ENCODE measurements at places on chromosomes 3 and 15.

GRCh38 chr3:195416795-195417194, 26.0 kb downstream of the ACAP2 start:
- no peak for DNase-seq

- no peak for DNase-seq
Observed at GRCh38 chr15:68305420-68305871, 27.9 kb downstream of the FEM1B start.

DNA sequence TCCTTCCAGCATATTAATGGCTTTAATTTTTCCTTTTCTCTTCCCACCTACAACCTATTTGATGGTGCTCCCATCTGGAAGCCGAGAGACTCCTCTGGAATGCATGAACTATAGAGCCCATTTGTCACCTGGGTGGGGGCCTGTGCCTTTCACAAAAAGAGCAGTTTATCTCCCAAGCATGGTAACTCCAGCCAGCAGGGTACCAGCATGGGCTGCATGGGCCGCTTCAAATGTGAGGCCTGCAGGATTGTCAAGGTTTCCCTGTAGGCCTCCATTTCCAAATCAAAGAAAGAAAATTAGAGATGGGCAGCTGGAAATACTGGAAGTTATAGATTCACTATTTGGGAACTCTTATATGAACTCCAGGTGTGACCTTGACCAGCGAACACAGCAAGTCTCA, 50.7 kb upstream of the SKOR1 start:
- no peak for DNase-seq

DNA sequence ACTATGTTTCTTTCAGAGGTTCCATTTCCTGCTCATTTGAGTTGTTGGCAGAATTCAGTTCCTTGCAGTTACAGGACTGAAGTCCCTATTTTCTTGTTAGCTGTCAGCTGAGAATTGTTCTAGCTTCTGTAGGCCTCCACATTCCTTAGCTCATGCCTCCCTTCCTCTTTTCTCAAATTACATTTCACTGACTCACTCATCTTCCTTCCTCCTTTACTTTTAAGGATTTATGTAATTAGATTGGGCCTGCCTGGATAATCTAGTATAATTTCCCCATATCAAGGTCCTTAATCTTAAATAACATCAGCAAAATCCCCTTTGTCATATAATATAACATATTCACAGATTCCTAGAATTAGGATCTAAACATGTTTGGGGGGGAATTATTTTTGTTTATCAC, 40.6 kb upstream of the RBMS3 start:
- no peak for DNase-seq

GRCh38 chr15:42069025-42069424, 25.3 kb downstream of the PLA2G4D start:
- DNase-seq = no peak

- no peak for DNase-seq
Observed at GRCh38 chr3:144923046-144923775, 951.6 kb downstream of the DIPK2A start.

DNA sequence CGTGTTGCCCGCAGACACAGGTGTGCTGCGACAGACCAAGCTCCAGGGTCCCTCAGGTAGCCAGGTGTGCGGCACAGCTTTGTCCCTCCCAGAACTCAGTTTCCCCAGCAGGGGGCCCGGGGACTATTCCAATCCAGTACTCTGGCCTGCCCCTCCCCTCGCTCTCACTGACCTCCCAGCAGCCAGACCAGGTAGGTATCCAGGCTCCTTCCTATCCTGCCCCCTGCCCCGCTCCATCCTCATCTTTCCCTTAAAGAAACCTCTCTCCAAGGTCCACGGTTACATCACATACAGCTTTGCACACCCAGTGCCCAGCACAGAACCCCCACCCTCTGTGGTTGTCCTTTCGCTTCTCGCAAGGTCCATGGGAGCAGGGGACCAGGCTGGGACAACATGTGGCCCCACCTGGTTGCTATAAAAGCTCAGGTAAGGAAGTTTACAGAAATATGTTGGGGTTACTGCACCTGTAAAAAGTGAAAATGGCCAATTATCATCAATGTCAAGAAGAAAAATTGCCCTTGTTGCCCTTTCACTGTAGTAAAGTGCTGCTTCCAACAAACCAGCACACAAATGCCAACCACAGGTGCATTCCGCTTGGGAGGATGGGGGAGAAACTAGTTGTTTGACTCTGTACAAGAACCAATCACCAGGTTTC, 7.3 kb upstream of the CYP11A1 start:
- DNase-seq = no peak

DNA sequence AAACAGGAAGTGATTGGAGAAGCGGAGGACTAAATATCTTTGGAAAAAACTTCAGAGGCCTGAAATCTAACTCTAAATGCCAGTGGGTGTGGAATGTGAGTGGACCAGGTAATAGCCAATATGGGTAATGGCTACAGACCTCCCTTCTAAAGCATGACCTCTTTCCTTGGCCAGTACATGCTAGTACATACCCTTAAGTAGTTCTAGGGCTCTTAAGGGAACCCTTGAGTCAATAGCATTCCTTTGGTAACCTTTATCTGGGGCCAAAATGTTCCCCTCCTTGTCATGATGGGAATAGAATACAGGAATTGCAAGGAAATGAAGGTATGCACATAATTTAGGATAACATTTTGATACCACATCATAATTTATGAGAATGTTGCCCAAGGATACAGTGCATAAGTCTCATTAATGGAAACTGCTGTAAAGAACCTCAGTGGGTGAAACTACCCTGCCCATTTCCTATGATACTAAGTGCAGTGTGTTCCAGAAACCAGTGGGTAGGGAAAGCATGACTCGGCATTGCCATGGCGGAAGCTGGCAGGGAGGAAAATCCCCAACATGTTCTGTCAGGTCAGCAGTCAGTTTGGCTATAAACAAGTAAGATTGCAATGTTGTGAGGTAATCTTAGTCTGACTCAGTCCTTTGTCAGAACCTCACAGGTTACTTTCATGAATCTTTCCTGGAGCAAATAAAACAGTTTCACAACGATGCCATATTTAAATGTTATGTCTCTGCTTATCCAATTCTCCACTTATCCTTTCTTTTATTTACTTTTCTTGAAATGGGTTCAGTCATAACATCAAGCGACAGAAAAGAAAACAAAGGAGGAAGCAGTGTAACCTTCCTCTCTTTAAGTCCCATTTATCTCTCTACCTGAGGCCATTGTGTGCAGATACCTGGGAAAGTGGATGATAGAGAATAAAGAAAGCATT, 23.5 kb upstream of the RAP2B start:
- no peak for DNase-seq

DNA sequence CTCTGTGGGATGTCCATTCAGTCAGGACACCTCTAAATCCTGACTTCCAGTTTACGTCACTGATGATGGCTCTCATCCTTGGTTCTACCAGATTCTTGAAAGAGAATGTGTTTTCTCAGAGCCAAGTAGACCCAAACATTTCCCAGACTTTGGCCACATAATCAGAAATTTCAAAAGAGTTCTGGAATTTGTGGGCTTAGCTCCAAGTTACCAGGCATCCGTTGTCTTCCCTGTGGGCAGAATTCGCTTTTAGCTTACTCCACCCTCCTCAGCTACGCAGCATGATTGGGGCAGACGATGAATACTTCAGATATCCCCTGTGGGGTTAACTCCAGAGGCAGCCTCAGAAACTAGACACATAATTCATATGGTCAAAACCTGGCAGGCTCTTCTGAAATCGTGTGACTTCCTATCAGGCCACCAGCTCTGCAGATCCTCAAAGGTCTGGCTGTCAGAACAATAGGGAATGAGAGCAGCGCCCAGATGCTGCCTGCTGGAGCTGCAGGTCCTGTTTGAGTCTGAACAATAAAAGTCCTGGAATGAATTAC, 30.6 kb downstream of the CRTC3 start:
- DNase-seq = no peak

DNA sequence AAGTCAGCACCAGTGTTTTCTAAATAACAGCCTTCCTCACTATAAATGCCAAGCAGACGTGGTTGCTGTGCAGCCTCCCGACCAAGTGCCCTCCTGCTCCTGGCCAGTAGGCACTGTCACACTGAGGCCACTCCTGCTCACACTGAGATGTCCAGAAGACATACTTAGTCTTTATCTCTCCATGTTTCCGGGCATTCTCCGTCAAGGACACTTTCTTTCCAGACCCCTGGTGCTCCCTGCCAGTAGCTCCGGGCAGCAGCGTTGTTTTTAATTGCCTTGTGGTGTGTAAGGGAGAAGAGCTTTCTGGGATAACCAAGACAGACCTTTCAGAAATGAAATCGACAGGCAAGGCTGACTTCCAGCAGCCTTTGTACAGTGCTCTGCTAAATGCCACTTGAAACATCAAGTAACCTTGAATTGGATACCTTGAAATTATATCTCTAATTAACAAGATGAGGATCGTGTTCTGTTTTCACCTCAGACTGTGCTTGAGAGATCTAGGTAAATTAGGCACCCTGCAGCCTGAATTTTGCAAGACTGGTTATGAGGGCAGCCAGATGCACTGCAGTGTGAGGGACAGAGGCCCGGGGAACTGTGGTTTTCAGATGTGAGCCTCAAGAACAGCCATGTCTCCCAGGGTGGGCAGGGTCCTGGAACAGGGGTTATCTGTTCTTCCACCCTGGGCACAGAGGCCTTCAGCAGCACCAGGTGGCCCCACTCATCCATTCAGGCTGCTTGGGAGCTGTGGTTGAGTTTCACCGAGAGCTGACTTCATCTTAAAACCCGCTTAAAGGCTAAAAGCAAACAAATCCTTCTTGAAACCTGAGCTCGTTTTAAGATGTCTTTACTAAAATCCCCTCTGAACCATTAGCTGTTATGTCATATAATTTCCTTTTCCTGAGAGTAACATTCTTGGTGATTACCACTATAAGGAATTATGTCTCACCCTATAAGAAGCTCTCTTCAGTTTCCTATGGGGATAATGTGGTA, 105.5 kb upstream of the IL12A start:
- no peak for DNase-seq

DNA sequence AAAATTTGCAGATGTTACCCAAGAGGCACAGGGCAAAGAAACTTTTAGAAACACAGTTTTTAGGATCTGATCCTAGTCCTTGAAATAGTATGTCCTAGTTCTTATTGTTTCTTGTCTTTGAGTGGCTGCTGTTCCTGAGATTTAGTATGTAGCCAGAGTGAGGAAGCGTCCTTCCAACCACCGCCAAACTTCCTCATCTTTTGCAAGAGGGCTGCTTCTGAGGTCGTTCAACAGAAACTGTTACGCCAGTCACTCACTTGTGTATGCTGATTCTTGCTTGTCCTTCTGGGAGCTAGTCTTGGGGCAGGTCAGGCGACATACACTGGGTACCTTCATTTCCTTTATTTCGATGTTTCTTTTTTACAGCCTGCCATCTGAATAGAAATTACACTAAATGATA, 577.3 kb upstream of the ZNF717 start:
- no peak for DNase-seq

DNA sequence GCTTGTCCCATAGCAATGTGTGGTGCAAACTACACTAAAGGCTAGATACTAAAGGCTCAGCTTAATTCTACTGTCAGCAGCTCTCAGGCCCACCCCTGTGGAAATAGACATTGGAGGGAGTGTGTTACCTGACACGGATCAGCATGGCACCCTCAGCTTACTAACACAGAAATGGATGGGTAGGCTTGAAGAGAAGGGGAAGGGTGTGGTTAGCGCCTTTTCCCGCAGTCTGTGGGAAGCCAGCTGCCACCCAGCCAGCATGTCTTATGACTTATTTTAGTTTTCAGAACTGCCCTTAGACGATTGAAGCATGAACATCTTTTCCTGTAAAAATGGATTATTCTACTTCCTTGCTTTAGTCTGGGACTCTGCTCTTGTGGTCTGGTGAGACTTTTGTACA, 25.8 kb upstream of the ADPGK start:
- DNase-seq = no peak

DNA sequence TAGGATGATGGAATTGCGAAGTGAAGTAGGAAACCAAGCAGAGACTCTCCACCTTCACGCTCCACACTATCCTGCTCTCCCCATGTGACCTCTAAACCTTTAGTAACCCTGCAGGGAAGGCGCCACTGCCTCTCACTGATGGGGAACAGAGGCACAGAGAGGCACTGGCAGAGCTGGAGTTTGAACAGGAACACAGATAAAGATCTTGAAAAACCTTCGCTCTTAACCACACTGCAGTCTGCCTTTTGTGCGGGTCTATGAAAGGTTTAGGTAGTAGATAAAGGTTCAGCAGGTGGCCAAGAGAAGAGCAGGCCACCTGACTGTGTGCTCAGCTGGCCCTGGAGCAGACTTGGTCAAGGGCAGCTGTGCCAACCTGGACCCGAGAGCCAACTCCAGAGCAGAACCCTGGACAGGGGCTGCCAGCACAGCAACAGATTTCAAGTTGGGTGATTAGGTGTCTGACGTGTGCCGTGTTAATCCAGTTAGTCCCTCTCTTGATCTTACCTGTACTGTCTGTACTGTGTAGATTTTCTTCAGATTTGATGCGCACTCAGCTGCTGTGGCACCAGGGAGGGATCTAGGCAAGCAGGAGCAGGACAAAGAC, 15.2 kb downstream of the EIF4E3 start:
- no peak for DNase-seq

DNA sequence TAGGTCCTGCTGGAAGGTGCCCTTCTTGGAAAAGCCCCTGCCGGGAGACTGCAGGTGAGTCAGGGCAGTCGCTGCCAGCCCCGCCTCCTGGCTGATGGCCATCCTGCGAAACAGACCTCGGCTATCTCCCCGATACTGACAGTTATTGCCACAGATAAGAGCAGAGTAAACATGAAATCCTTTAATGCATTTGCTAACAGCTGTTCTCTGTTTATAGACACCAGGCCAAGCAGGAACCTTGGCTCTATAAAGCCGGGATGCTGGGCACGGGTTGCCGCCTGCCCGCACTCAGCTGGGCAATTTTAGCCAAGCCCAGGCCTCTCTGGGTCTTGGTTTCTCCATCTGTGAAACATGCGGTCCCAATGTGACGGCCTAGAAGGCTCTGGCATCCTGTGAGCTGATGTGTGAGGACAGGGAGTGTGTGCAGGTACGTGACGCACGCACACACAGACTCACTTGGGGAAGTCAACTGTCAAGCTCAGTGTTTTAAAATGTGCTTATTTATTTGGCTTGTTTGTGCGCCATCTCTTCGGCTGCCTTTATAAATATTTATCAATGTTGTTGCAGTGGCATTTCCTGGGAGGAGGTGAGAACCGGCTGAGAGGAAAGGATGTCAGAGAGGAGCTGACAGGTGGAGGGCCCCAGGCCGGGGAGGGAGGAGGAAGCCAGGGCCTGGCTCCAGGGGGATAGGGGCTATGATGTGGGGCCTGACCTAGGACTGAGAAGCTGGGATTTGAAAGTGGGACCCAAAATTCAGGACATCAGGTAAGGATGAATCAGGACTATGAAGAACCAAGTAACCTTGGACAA, 50.8 kb upstream of the PRR23E start:
- DNase-seq = no peak

GRCh38 chr15:70669006-70669602, 94.3 kb downstream of the UACA start:
- DNase-seq = no peak

DNA sequence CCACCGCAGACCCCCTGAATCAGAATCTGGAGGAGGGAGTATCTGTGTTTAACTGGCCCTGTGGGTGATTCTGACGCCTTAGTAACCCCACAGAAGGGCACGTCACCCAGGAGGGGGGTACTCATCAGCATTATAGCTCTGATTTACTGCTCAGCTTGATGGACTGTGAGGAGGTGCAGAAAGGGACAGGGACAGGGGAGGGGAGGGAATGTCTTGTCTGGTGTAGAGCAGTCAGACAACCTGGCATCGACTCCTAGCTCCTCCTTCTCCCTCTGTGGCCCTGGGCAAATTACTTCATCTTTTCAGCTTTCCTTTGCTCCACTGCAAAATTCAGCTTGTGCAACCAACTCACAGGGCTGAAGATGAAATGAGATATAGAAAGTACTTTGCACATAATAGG, 42.3 kb upstream of the GLCE start:
- DNase-seq = no peak

- no peak for DNase-seq
Observed at GRCh38 chr3:145429546-145429945, 731.4 kb downstream of the PLOD2 start.
